ENCODE measurements at places on chromosomes 5 and 9.

DNA sequence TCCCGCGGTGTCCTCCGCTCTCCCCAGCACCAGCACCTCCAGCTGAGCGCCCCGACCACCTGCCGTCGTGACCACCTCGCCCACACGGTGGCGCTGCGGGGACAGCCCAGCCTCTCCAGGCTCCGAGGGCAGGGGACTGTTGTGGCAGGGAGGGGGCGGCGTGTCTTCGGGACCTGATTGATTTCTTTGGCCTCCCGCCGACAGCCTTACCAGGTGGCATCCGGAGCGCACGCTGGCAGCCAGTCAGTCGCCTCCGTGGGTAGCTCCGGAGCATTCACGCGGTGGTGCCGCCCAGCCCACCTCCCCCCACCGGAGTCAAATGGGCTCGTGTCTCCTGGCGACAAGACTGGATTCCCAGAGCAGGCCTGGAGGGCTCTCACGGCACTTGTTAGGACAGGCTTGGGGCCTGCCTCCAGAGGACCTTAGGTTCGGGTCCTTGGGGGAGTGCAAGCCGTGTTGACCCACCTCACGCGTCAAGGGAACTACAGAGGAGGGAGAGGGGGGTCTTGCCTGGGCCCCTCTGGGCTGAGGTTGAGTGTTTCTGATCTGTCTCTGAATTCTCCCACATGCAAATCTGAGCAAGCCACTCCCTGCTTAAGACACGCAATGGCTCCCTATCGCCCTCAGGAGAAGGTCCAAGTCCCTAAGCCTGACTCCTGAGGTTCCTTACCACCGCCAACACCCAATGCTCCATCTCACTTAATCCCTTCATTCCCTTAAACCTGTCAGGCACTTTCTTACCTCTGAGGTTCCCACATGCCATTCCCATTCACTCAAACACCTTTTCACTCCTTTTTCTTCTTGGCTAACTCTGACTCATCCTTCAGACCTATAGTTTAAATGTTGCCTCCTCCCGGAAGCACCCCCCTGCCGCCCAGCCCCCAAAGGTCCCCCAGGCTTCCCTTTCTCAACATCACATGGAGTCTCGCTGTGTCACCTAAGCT is 51.2 kb upstream of the GGTA1 start:
- DNase-seq = peak; percentile 69

DNA sequence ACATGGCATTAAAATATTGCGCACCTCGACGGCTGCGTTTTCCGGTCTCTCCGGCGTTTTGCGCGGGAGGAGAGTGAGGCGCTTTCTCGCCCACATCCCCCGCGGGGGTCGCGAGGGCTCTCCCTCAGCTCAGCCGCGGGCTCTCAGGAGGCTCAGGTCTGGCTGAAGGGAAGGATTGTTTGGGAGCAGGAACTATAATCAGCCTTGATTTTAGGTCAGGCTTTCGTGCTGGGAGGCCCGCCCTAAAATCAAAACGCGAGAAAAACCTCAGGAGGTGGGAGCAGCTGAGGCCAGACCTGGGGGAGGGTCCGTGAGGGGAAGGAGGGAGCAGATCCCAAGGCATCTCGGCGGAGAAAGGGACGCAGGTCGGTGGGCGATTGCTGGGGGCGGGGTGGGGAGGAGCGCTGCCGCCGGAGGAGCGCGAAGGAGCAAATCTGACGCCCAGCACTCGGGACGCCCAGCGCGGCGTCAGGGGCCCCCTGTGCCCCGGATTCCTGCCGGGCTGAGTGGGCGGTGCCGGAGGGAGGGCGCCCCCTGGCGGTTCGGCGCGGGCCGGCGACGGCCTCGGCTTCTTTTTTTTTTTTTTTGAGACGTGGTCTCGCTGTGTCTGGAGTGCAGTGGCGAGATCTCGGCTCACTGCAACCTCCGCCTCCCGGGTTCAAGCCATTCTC is 18.7 kb upstream of the RNF130 start:
- no peak for DNase-seq

DNA sequence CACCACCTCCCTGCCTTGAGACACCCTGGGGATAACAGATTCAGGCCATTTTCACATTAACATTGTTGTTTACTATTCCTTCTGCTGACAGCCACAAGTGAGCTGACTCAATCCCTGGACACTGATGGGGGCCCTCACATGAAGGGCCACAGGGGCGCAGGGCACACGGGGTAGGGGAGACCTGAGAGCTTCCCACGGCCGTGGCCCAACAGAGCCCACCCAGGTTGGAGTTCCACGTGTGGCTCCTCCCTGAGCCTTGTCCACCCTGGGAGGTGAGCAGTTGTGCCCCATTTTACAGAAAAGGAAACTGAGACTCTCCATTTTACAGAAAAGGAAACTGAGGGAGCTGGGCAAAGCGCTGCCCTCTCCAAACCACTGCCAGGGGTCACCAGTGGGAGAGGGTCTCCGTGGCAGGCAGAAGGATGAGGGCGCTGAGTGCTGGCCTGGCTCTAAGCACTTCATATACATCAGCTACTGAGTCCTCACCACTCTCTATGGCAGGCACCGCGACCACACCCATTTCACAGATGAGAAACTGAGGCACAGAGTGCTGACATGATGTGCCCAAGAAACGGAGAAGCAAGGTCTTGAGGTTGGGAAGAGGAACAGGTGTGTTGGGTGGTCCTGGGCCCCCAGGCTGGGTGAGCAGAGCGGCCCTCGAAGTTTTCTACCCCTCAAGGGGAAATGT is 2.3 kb downstream of the NINJ1 start:
- DNase-seq = no peak

- DNase-seq = no peak
Observed at GRCh38 chr9:84943482-84944050, 274.0 kb downstream of the NTRK2 start.

All from NCI-H510A treated with DMSO at 0.1 percent for 48 hours (cell line).